ENCODE measurements at places on chromosomes 4 and X.
A peak's percentile ranks its signal among the peaks of the same experiment; 100 is the strongest.

DNA sequence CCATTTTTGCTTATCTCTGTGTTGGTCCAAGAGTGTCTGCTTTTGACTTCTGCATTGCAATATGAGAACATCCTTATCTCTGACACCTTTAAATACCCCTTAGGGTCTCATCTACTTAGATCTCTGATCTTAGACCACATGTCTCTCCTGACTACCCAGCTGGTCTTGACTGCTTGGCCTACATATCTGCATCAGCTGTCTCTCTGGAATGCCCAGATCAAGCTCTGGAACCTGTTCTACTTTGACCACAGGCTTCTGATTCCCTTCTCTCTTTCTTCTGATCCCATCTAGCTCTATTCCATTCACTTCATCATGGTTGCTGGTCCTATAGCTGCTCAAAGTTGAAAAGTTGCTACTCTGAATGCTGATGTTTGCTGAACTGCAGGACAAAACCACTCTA lies 301.2 kb downstream of the MAPK10 start:
- DNase-seq = no peak

DNA sequence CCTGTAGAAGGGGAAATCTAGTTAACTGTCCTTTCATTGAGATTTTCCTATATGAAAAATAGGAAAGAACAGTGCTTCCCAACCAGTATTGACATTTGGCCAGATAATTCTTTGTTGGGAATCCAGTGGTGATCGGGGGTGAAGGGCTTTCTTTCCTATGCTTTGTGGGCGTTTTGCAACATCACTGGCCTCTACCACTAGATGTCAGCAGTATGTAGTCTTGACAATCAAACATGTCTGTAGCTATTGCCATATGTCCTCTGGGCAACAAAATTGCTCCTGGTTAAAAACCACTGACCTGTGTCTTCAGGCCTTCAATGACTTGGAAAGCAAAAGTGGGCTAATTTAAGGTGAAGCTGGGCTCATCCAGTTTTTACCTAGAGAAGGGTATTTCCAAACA lies 658.5 kb downstream of the DACH2 start:
- no peak for DNase-seq

- no peak for DNase-seq
Observed at GRCh38 chr4:158788516-158788915, 19.7 kb downstream of the FNIP2 start.

DNA sequence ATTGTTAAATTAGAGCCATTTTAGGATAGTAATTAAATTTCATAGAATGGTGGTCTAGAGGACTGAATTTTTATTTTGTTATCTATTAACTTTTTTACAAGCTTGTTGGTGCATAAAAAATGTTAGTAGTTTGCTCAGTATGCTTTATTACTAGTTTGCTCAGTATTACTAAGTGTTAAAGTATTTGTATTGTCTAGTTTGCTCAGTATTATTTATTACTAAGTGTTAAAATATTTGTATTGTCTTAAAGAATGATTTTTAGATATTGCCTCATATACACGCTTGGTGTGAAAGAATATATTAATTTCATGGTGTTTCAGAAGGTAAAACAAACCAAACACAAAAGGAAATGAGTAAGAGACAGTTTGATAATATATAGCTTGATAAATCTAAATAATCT lies 268.4 kb upstream of the MAGEB18 start:
- DNase-seq = no peak

GRCh38 chr4:26412381-26413372 lies 77.6 kb downstream of the CCKAR start:
- no peak for DNase-seq

- DNase-seq = no peak
Observed at GRCh38 chr4:86481440-86481839, 112.7 kb upstream of the PTPN13 start.

GRCh38 chrX:28581522-28581921 lies 5.7 kb upstream of the IL1RAPL1 start:
- no peak for DNase-seq

DNA sequence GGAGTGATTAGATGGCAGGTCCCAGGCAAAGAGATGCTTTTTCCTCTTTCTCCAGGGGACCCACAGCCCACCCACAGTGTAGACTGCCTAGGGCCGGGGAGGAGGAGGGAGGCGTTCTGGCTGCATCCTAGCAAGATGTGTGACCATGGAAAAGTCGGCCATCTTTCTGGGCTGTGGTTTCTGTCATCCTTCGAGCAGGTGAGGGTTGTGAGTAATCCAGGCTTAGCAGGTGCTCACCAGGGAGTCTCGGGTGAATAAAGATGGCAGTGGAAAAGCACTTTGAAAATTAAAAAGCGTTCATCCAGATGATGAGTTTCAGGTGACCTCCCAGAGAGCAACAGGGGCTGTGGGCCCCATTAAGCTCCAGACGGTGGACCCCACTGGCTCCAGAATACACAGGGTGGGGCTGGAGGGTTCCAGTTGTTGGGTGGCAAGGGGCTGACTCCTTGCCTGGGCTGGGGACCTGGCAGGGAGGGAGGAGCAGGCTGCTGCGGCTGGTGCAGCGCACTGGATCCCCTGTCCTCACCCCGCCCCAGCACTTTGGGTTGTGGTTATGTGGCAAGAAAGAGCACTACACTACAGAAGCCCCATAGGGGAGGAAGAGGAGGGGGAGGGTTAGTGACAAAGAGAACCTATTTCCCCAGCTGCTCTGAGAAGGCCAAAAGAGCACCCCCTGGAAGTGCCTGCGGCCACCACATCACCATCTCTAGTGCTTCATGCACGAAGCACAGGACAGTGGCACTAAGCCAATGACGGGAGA lies 23.7 kb downstream of the ELF4 start:
- no peak for DNase-seq

- DNase-seq = no peak
Observed at GRCh38 chr4:176011529-176011928, 54.1 kb upstream of the WDR17 start.

GRCh38 chrX:100931218-100931924 lies 2.7 kb upstream of the XKRX start:
- no peak for DNase-seq

- DNase-seq = no peak
Observed at GRCh38 chr4:175762582-175762981, 49.5 kb downstream of the GPM6A start.

GRCh38 chr4:20684852-20685763 lies 15.2 kb upstream of the PACRGL start:
- DNase-seq = no peak

DNA sequence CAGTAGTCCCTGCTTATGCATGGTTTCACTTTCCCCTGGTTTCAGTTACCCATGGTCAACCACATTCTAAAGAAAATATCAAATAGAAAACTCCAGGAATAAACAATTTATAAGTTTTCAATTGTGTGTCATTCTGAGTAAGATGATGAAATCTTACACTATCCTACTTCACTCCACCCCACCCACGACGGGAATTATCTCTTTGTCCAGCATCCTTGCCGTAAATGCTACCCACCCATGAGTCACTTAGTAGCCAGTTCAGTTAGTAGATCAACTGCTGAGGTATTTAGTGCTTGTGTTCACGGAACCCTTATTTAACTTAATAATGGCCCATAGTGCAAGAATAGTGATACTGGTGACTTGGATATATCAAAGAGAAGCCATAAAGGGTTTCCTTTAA lies 91.4 kb downstream of the KLHL13 start:
- DNase-seq = peak; percentile 54

- no peak for DNase-seq
Observed at GRCh38 chr4:85522836-85523235, 47.9 kb downstream of the ARHGAP24 start.

DNA sequence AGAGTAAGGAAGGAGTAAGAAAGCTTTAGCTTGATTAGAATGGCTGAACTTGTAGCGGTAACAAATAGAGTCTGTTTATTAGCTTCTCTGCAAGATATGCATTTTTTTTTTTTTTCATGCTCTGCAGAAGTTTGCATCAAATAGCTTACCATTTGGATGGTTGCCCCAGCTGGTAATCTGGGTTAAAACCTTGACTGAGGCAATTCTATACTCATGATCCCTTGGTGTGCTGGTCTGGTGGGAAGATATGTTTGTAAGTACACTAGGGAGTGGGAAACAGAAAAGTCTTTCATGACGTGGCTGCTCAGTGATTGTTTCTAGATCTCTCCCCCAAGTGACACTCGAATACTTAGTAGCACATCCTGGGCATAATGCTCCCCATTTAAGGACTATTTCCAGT lies 32.1 kb downstream of the SEPTIN11 start:
- no peak for DNase-seq

DNA sequence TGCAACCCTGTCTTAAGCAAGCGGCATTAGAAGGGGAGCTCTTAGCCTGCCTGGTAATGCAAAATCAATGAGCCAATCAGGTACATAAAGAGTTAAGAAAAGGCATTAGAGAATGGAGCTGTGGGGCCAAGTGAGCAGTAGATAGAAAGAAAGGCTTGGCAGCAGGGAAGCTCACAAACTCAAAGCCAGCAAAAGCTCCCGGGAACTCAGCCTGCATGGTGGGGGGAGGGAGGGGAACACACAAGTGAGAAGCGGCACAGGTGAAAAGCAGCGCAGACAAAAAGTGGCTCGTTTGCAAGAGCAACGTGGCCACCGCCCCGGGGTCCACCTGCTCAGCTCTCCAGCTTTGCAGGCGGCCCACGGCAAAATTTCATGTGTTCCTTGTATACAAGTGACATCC lies 818.5 kb downstream of the FAM133A start:
- DNase-seq = no peak

GRCh38 chrX:123860983-123861382 lies 1.1 kb downstream of the XIAP start:
- DNase-seq = peak; percentile 13

DNA sequence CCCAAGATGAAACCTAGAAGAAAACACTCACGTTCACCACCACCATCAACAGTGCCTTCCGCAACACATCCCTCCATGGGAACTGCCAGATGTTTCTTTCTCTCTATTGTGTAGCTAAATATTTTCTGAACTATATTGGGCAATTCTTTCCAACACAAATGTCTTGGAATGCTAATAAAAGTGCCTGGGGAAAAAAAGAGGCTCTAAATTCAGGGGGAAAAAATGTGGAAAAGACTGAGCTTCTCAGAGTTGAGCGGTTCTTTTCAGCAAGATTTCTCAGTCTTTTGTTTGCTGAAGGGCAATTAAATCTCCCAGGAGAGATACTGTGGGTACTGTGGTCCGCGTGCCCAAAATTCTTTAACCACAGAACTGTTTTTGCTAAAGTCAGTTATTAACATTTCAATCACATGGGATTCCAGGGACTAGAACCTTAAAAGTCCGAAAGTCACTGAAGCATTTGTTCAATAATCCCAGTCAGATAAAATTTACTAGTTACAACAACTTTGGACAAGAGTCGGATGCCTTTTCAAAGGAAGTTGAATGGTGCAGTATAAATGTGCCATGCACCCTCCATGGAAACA lies 51.9 kb upstream of the DHRSX start:
- peak; percentile 95 for DNase-seq

DNA sequence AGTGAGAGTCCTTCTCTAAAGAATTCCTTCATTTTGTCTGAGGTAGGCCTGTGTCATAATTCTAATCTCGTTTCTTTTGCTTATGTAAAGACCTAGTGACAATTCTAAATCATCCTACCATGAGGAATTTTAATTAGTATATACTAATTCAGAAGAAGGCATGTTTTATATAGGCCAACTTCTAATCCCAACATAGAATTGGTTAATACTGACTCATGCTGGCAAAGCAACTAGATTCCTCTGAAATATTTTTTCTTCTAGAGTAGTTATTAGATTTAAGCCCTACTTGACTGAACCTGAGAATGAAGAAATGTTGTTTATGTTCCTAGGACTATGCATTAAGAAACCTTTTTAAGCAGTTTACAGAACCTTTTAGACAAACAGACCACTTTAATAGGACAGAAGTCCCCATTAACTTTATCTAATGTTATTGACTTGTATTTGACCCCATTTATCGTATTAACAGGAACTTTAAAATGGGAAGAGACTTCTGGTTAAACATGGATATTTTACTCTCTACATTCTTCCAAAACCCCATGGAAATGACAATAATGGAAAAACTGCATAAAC lies 56.1 kb upstream of the EIF1AX start:
- DNase-seq = peak; percentile 2

GRCh38 chrX:10660171-10660570 lies 39.8 kb upstream of the MID1 start:
- DNase-seq = no peak

DNA sequence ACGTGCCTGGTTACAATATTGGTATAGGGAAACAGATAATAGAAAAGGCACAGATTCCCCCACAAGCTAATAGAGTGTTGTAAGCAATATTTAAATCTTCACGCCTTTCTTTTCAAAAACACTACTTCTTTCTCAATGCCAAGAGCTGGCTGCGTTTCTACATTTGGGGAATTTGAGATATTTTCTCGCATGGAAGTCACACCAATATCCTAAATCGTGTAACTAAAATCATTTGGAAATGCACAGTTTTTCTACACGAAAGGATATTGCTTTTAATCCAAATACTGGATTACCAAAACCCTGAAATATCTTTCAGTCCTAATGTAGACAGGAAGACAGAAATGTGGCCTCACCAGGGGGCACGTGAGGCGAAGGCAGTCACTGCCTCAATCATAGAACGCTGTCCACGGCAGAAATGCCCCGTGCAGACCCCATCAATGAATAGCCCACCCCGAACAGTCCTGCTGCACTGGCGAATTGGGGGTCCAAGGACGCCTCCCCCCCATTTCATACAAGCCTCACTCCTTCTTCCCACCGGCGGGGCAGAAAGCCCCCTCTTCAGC lies 106.6 kb downstream of the NSUN7 start:
- DNase-seq = no peak

- DNase-seq = no peak
Observed at GRCh38 chrX:27797575-27797974, 10.2 kb upstream of the MAGEB10 start.

DNA sequence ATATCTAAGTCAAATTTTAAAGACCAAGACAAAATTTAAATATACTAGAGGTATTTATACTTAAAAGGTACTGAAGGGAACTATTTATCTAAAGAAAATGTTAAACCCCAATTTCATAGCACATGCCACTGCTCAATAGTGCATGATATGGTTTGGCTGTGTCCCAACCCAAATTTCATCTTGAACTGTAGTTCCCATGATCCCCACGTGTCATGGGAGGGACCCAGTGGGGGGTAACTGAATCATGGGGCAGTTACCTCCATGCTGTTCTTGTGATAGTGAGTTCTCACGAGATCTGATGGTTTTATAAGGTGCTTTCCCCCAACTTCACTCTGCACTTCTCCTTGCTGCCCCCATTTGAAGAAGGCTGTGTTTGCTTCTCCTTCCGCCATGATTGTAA lies 32.3 kb downstream of the MAML3 start:
- DNase-seq = no peak

GRCh38 chrX:150239946-150240642 lies 123.0 kb upstream of the MAMLD1 start:
- DNase-seq = no peak

DNA sequence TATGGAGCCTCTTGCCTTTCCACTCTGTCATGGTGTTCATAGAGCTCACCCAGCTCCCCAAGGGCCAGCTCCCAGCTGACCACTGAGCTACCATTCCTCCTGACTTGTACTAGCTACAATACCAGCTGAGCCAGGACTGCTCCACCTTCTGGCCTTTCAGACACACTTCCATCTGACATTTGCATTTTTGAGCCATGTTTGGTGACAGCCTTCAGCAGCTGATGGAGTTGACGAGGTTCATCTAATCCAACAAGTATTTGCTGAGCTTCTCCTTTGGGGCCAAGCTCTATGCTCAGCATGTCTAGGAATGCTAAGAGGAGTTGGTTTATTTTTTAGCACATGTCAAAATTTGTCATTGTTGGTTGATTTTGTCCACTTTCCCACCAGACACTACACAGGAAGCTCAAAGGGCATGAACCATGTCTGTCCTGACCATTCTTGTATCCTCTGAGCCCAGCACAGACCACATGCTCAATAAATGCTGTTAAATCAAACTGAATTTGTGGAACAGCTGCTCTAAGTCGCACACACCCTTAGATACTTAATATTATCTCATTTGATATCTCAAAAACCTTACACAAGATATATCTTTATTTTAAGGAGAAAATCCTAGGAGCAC lies 142.6 kb upstream of the PPARGC1A start:
- peak; percentile 9 for DNase-seq

Measured in fibroblast of gingiva (primary cell).